Lung (tissue), 17 donors: ENCODE measurements at places on chromosomes 6 and 20. TPM values are rescaled to one million over a fixed set of nuclear protein-coding genes. Genes with fewer than 3 reads are reported as not detected.

- DNase-seq, result peak; percentile 64
Measured at GRCh38 chr6:124441450-124441849, 520.8 kb upstream of the RNF217 start.

Gene SLC32A1
- not detected for total RNA-seq

Gene ELOVL4
- total RNA-seq, result 1.4 TPM

Gene UBE2C
- total RNA-seq, result 3.9 TPM

DNA sequence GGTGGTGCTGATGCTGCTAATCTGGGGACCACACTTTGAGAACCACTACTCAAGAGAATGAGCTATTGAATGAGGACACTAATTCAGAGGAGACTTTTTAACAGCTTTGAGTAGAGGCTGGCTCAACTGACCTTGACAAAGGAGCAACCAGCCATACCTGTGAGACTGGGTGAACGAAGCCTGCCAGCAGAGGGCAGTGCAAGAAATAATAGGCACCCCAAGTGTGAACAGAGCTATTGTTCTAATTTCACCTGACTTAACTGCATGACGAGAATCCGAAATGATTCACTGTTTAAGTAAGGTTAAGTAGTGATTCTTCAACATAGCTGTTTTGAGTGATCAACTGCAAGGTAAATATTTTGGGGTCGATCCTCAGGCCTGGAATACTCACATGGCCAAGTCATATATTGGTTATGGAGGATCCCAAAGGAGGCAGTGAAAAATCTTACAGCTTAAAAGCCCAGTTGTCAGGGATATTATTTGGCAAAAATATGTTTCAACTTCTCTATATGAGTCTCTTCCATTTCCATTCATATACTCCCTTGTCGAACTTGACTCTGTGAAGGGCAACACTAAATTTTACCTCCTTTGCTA, 550.5 kb upstream of the MARCKS start:
- DNase-seq, result peak; percentile 34

Gene MCHR2
- total RNA-seq, result not detected

GRCh38 chr6:110476046-110476849, at the start of gene SLC22A16:
Gene SLC22A16 (minus strand): TSS chr6:110476613. CDS start chr6:110476574, 39 bp downstream.
- DNase-seq, result peak; percentile 38

DNA sequence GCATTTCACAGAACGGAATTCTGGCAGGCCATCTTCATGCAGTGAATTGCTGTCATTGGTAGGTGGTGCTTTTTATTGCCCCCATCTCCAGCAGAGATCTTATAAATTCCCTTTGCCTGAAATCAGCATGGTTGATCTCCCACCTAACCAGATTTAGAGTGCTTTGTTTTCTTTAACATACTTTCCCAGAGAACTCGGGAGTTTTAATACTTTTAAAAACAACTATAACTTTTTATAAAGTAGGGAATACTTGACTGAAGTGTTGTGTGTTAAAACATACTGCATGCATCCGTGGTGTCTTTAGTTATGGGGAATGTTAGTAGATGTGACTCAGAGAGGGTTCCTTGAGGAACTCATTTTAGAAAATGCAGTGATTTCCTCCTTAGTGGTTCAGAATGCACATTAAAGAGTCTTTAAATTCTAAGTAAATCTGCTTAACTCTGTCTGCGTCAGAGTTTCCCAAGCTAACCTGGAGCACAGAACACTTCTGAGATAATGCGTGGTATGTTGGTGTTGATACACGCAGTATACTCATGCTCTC, 54.9 kb downstream of the AKAP12 start:
- no peak for DNase-seq

DNA sequence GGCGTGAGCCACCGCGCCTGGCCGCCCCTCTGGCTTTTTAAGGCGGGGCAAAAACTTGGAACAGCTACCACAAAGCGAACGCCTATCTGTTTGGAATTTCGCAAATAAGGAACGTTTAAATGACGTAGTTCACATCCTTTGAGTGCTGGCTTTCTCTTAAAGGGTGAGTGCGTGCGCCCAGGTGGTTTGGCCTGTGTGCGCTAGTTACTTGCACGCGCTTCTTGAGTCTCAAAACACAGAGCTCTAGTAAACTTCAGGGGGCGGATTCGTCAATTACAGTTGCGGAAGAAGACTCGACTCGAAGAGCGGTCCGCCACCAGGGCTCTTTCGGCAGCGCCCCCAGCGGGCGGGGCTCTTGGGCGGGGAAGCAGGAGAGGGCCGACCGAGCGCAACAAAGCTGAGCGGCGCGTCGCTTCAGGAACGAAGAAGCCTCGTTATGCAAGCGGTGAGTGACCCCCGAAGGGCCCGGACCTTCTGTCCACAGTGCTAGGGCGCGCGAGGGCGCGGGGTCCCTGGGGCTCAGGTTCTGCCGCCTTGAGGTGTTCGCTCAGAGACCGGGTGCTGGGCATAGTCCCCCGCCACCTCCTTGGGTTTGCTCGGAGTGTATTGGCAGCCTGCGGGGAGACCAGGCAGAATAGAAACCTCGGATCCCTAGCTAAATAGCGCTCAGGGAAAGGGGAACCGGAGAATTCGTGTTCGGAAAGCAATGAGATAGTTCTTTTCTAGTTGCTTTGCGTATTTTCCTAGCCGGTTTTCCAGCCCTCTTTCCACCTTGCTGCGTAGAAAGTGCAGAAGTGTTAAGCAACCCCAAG, at the start of gene SYCP2L:
SYCP2L (plus strand) TSS at position 362 of the 812 bp plus-strand sequence; CDS start at position 437, 75 bp downstream.
- DNase-seq, result peak; percentile 77

Gene SLC22A3
- total RNA-seq, result 30.9 TPM

Gene COL12A1
- 75.7 TPM for total RNA-seq

GRCh38 chr6:158009114-158009891, 27.6 kb downstream of the SYNJ2 start:
- DNase-seq, result peak; percentile 94
